Lower leg skin (tissue), 4 donors: ENCODE measurements at places on chromosomes 1 and 21. TPM values are rescaled to one million over a fixed set of nuclear protein-coding genes. Genes with fewer than 3 reads are reported as not detected.

The FAM78B gene
- 0.67 TPM for total RNA-seq

GRCh38 chr1:50968158-50968820, 1.8 kb upstream of the CDKN2C start:
- DNase-seq: peak; percentile 98

DNA sequence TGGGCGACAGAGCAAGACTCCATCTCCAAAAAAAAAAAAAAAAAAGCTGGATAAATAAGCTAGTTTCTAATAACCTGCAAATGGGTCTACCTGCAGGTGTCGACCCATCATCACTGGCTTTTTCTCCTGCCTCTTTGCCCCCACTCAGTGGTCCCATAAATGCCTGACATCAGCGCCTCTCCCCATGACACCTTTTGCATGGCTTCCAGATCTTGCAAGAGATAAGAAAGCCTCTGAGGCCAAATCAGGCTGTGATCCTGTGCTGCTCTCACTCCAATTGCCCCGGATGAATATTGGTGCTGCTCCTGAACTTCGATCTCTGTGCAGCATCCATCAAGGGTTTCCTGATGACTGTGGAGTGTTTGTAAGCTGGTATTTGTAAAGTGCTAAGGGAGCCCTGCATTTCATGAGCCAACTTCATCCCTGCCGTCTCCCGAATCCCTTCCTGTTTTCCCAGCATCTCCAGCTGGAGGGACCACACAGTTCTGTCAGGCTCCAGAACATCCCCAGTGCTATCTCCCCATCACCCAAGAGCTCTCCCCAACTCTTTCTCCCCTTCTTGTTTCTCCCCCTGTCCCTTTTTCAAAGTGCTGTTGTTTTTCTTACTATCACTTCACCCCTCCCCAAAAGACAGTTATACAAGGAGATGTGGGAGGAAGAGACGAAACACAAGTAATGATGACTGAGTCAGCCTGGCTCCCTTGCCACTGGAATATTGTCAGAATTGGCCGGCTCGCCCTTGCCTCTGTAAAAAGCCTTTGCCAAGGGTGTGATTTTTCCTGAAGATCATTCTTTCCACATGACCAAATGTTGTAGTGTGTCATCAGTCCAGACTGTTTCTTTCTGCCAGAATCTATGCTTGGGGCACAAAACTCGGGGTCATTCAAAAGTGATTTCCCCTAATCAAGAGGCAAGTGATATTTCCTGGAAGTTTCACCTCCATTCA, 2.8 kb upstream of the EFHD2 start:
- DNase-seq: peak; percentile 64

DNA sequence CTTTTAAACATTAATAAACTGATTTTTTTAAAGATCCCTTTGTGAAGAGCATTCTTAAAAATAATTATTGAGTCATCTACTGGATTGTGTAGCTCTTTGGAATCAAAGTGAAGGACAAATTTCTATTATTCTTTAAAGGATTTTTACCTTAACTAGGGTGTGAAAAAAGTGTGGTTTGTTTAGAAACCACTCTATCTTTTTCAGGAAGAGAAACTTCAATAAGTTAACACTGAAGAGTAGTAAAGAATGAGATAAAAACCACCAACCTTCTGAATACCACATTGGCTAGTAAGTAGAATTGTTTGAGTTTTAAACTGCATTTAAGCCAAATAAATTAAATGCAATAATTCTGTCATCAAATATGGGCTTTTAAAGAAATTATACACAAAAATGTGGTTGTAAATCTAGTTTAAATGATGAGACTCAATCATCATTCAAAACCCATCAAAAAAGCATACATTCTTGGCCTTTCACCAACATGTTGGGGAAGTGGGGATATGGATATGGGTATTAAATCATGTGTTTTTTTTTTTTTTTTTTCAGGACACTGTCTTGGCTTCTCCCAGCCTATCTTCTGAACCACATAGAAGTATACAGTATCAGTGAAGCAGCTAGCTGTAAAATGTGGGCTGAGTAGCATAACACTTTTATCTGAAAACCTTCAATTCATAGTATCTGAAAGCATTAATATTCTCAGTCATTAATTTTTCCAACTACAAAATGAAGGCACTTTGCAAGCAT, 4.8 kb downstream of the S1PR1 start:
- no peak for DNase-seq

The LCE1B gene
- total RNA-seq: 278 TPM

DNA sequence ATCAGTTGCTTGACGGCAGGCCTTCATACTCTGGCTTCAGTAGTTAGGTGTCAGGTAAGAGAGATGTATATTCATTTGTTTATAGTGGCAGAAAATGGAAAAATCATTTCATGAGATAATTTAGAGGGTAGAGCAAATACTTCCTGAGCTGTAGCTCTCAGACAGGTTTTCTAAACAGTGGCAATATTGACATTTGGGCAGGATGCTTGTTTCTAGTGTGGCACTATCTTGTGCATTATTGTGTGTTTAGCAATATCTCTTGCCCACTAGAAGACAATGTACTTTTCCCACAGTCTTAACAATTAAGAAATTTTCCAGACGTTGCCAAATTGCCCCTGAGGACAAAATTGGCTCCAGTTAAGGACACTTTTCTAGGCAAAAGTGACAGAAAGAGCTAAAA, 1143.1 kb downstream of the PLA2G4A start:
- DNase-seq: no peak

GRCh38 chr1:10667861-10668761, 128.3 kb downstream of the CASZ1 start:
- no peak for DNase-seq

- DNase-seq: no peak
These were observed 26.6 kb upstream of the SOX13 start for GRCh38 chr1:204046346-204046745.

The CDCA8 gene
- 1.0 TPM for total RNA-seq

DNA sequence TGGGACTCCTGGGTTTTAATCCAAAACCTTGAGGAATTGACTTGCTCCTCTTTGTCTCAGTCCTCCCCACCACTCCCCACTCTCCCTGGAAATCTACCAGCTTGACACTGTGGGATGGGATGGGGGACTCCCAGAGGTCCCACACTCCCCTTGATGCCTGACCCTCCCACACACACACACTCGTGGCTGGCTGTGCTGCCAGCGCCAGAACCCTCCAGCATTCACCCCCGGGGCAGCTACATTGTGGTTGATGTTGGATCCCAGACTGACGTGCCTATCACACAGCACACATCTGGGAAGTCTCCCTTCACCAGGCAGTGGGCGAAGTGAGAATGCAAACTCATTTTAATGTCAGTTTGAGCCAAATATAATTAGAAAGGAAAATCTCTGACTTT, 10.0 kb downstream of the KIRREL1 start:
- DNase-seq: no peak

DNA sequence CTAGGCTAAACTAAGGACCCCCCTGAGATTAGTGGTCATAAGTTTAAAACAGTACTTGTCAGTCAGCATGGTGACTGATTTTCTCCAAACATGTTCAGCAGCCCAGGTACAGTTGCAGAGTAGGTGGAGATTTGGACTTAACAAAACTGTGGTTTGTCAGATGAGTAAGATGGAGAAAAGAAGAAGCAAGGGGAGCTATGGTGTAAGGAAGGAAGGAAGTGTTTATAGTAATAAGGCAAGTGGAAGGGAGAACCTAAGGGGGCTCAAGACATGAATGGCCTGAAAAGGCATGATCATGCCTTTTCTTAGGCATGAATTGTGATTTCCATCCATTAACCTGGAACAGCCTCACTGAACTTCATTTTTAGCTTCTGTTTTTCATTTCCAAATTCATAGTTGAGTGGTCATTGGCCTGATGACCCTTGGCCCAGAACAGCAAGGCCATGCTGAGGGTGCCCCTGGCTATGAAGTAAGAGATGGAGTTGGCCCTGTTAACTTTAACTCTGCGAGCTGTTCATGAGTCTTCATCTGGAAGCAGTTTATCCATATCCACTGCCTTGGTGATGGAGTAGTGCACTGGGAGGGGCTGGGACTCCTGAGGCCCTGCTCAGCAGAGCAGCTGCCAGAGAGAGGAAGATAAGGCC, 60.7 kb downstream of the LRRC8D start:
- no peak for DNase-seq

The SPOCD1 gene
- total RNA-seq: 0.51 TPM

GRCh38 chr1:14668538-14668937, 70.1 kb downstream of the KAZN start:
- no peak for DNase-seq

DNA sequence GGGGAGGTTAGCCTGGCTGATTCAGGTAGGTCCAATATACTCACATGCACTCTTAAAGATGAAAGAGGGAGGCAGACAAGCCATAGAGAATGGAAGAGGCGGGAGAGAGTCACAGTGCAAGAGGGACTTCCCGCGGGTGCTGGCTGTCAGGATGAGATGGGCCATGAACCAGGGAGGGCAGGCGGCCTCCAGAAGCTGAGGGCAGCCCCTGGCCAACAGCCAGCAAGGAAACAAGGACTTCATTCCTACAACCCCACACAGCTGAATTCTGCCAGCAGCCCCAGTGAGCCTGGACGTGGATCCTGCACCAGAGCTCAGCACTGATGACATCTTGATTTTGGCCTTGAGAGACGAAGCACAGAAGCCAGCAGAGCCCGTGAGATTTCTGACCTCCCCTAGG, 15.1 kb upstream of the B3GALT5 start:
- DNase-seq: no peak

The DFFA gene
- 16.3 TPM for total RNA-seq

The OPRD1 gene
- total RNA-seq: not detected

DNA sequence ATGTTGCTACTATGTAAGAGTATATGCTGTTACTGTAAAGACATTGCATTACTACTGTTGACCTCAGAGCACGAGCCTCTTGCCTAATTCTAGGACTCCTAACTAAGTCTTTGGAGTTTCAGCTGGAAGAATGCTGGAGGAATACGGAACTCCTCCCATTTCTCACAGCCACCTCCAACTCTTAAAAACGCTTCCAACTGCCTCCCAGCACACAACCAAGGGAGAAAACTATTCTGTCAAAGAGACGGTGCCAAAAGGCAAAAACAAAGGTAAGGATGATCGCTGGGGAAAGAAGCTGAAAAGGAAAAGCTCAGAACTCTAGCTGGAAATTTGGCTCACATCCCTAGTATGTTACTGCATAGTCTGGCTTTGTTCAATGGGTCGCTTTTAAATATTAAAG, at the start of gene FMO2:
Gene FMO2, plus strand, starts transcription at position 210 of the 400 bp plus-strand sequence. CDS start 414 bp downstream, outside the sequence.
- DNase-seq: no peak

- no peak for DNase-seq
These were observed 94.6 kb upstream of the DAB1 start for GRCh38 chr1:57518496-57518895.

DNA sequence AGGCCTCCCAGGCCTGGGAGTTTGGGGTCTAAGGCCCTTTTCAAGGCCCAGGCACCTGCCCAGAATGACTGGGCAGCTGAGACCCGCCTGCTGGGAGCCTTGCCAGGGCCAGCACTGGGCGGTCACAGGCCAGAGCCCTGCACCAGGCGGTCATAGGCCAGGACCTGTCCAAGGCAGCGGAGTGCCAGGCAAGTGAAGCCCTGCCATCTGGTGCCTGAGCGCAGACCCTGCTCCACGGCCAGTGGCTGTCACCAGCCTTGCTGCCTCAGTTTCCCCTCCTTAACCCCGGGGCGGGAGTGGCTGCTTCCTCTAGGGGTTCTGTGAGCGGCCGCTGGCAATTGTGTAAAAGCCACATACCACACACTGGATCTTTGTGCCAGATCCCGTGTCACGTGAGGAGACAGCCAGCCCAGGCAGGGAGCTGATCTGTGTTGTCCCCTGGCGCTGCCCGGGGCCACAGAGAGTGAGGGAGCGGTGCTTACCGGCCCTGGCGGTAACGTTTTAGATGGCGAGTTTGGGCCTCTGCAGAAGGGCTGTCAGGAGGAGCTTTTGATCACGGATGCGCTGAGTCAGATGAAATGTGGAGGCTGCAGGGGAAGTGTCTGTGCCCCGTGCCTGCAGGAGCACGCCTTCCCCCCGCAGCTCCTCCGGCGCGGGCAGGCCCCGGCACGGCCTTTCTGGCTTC, 4.6 kb downstream of the COL18A1 start:
- DNase-seq: no peak

- no peak for DNase-seq
These were observed 378.5 kb downstream of the SMYD3 start for GRCh38 chr1:246128494-246129069.

GRCh38 chr1:204565617-204566582, 49.7 kb downstream of the MDM4 start:
- no peak for DNase-seq

GRCh38 chr1:178472531-178472930, 24.2 kb downstream of the CLEC20A start:
- no peak for DNase-seq

GRCh38 chr1:15956150-15956549, 19.8 kb downstream of the ZBTB17 start:
- no peak for DNase-seq

DNA sequence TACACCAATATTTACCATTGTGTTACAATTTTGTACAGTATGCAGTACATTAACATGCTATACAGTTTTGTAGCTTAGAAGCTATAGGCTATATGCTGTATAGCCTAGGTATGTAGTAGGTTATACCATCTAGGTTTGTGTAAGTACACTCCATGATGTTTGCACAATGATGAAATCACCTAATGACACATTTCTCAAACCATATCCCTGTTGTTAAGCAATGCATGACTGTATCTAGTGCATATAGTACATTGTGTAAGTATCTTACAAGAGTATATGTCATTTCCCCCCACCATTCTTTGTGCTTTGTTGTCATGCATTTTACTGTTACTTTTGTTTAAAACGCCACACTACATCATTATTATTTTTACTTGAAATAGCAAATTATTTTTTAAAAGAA, 65.7 kb upstream of the RNF11 start:
- DNase-seq: no peak

GRCh38 chr1:156444407-156445001, 56.1 kb downstream of the MEF2D start:
- DNase-seq: no peak

DNA sequence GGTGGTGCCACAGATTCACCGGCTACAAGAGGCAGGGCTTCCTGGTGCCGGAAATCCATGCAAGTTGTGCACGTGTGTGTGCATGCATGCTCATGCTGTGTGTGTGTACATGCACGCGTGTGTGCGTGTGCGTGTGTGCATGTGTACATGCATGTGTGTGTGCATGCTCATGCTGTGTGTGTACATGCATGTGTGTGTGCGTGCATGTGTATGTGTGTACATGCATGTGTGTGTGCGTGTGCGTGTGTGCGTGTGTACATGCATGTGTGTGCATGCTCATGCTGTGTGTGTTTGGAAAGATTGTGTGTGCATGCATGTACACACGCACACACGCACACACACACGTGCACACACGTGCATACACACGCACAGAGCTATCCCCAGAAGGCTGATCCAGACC, 48.9 kb downstream of the PRDM16 start:
- DNase-seq: no peak

The ESPN gene
- total RNA-seq: 31.6 TPM
